ENCODE measurements at places on chromosomes 13 and 19.

- DNase-seq = no peak
Measured at GRCh38 chr13:30846311-30846710, 59.8 kb upstream of the MEDAG start.

- DNase-seq = no peak
Measured at GRCh38 chr19:15113245-15114152, 6.3 kb downstream of the SYDE1 start.

DNA sequence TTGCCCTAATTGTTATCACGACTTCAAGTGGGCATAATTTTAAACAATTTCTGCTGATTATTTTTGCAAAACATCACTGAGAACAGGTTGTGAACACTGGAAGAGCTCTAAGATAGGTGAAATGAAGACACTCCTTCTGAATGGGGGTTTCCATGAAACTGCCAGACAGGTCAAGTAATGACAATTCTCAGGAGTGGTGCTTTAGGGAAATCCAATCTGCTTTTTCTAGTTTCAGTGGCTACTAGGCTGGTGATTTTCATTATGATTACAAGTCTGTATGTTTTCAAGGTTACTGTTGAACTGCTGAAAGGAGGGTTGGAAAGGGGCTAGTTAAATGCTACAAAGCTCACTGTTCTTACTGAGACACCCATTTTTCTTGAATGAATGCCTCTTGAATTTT, 1724.2 kb downstream of the PCDH9 start:
- DNase-seq = no peak

DNA sequence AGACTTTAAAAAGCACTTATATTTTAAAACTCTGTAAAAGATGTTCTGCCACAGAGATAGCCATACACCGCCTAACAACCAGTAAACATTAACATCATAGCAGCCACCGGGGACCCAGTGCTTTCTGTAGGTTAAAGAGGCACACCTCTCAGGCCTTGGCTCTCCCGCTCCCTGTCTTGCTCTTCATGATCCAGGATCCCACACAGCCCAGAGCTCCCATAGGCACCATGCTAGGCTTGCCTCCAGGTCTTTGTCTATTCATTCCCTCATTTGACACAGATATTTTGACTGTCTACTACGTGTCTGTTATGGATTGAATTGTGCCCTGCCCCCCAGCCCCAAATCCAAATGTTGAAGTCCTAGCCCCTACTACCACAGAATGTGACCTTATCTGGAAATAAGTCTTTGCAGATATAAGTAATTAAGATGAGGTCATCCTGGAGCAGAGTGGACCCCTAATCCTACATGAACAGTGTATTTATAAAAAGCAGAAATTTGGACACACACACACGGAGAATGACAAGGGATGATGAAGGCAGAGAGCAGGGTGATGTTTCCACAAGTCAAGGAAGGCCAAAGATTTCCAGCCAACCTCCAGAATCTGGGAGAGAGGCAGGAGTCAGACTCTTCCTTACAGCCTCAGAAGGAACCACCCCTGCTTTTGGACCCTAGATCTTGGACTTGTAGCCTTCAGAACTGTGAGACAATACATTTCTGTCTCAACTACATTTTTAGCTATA, 272.6 kb downstream of the DNAJC15 start:
- DNase-seq = no peak

GRCh38 chr13:34345258-34345965, 527.5 kb downstream of the RFC3 start:
- DNase-seq = no peak

DNA sequence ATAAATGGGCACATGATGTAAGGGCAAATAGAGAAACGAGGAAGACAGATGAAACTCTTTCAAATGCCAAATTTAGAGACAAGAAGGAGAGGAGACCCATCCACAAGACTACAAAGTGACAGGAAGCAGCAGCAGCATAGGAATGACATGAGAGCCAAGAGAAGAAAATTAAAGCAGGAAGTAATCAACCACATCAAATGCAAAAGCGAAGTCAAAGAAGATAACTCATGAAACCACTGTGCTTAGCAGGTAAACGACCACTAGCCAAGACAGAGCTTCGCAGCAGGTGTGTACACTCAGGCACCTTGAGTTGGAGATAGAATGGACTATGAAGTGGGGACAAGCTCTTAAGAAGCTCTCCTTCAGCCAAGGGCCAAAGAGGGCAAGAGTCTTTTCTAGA, 64.1 kb downstream of the KLF12 start:
- DNase-seq = peak; percentile 27

GRCh38 chr13:109919715-109920375, 133.5 kb upstream of the IRS2 start:
- DNase-seq = no peak

GRCh38 chr19:31135841-31136240, 213.4 kb downstream of the TSHZ3 start:
- no peak for DNase-seq

GRCh38 chr19:46076951-46077814, 36.4 kb upstream of the IGFL4 start:
- DNase-seq = no peak

GRCh38 chr13:96898646-96899254, 95.5 kb downstream of the OXGR1 start:
- DNase-seq = no peak

GRCh38 chr13:111913761-111914140, 153.2 kb upstream of the SOX1 start:
- DNase-seq = no peak

GRCh38 chr13:75754936-75755335, 118.8 kb downstream of the LMO7 start:
- DNase-seq = no peak

- DNase-seq = no peak
Measured at GRCh38 chr19:9839415-9839814, 4.3 kb downstream of the PIN1 start.

DNA sequence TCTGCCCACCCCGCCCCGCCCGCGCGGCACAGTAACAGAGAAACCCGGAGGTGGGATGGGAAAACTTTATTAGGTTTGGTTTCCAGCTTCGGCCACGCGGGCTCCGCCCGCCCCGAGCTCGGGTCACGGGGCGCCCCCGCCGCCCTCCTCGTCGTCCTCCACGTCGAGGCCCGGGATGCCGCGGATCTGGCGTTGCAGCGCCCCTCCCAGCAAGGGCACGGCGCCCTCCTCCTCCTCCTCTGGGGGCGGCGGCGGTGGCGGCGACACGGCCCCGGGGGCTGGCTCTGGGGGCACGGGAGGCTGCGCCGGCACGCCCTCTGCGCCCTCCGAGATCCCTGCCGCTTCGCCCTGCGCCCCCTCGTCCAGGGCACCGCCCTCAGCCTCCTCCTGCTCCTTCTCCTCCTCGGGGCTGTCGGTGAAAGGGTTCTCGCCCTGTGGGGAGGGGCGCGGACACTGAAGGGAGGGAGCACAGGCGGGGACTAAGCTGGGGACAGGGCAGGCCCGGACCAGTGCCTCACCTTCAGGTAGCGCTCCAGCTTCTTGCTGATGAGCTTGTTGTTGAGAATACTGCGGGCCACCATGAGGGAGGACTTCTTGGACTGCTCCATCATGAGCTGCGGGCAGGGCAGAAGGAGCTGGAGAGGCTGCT, 536 bp upstream of the AKAP8 start:
- no peak for DNase-seq

GRCh38 chr13:36217456-36217855, 3.1 kb upstream of the SOHLH2 start:
- DNase-seq = no peak

- no peak for DNase-seq
Measured at GRCh38 chr19:50488389-50489194, 11.9 kb upstream of the GARIN5A start.

DNA sequence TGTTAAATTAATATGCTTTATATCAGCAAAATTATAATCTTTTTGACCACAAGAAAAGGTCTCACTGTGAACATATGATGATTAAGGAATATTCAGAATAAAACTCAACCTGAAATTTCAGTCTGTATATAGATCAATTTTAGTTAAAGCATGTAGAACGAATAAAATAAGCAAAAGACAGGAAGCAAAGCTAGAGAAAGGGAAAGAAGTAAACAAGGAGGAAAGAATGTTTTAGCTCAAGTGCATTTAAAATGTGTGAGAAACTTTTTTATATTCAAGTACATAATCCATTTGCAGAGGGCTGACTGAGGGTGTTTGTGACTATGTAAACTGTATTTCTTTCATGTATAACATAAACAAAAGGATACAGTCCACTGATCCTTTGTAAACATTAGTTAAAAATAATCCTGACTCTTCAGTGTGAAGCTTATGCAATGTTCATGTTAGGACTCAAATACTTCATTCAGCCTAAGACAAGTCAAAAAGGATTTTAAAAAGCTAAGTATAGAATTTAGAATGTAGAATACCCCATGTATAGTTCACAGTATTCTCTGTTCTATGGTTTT, 472.1 kb downstream of the DIAPH3 start:
- DNase-seq = no peak

- DNase-seq = no peak
Measured at GRCh38 chr19:44072543-44073401, 813 bp downstream of the ZNF284 start.

DNA sequence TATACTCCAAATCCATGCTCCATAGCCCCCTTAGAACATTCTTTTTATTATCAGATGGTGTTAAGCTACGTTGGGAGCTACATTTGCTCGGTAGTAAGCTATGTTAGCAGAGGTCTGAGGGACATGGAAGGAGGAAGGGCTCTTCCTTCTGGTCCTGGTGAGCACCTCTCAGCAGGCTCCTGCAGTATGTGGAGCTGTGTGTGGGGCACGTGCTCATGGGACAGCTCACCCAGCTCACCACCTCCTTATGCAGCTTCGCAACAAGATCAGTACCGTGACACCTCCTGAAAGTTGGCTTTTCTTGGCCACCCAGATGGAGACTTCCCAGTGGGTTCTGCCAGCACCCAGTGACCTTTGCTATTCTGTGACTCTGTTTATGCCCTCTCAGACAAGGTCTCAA, 400.5 kb upstream of the SLC10A2 start:
- DNase-seq = no peak

DNA sequence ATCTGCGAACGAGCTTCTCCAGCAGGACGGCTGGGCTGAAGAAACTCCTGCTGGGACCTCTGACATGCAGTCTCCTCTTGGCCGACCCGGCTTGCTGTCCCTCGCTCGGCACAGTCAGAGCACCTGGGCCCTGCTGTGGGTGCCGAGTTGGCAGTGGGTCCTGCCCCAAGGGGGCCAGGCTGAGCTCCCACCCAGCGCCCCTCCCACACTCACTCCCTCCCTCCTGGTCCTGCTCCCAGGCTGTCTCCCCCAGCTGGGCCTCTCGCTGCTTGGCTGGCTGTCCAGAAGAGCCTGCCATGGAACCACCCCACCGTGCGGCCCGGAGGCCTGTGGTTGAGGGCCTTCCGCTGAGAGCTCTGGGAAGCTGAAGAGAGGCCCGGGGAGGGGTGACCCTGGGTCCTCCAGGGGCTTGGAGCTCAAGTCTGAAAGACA, 6.0 kb downstream of the AKT2 start:
- no peak for DNase-seq

DNA sequence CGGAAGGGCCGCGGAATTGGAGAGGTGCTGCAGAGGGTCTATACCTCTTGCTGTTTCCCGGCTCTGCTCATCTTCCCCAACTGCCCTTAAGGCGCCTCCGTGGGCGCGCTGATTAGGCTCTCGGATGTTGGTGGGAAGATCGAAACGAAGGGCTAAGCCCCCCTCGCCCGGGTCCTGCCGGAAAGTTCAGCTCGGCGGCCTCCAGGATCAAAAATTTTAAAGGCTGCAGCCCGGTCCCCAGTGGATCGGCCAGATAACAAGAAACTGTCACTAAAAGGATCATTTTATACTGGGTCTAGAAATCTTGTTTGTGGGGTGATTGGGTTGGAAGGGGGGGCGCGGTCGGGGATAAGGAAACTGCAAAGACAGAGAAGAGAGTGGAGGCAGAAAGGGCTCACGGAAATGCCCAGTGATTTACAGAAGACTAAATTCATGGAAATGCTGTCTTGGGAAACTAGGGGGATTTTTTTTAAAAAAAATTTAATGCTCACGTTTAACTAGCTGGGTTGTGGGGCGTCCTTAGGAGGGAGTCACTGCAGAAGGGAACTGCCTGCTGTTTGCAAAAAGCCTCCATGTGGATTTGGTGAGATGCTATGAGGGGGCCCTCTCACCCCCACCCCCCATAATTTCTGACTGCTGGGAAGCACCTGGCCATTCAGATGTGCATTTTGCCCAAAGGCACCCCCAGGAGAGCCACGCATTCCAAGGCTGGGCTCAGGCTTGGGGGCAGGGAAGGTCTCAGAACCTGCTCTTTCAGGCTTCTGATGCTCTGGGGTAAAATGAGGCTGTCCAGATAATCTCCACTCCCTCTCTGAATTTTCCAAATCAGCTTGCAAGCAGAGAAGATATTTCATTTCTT, 7.7 kb downstream of the CDX2 start:
- DNase-seq = no peak

- no peak for DNase-seq
Measured at GRCh38 chr13:51834581-51835171, 10.3 kb downstream of the TMEM272 start.

GRCh38 chr13:29958476-29958875, 108.1 kb upstream of the UBL3 start:
- no peak for DNase-seq

- no peak for DNase-seq
Measured at GRCh38 chr13:80475718-80476117, 134.8 kb upstream of the SPRY2 start.

DNA sequence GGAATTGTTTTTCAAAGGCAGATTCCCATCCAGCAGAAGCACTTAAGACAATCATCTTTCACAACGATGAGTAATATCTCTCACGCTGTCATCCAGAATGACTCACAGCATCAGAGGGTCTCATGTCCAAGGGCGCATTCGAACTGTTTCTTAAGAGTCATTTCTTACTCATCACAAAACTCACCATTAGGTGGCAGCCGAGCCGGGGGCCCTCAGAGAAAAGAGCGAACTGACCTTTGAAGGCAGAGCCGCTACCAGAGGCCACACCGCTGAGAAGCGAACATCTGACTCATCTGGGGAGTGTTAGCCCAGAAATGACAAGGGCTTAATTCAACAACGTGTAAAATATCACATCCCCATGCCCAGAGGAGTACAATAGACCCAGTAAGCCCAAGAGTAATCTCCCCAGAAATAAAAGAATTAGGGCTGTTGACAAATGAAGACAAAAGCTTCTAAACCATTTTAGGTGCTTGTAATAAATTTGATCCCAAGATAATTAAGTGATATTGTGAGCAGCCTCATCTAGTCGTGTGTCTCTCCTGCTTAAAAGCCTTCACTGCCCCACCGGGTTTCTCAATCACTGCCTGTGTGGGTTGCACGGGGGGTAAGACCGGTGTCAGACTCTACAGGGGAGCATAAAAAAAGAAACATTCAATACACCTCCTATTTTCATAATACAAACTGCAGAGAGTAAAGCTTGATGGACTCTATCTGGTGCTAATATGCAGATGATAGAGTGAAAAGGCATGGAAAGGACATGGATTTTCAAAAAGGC, 96.2 kb downstream of the CYSLTR2 start:
- peak; percentile 43 for DNase-seq

GRCh38 chr13:111398196-111398595, 77.8 kb downstream of the TEX29 start:
- DNase-seq = no peak

DNA sequence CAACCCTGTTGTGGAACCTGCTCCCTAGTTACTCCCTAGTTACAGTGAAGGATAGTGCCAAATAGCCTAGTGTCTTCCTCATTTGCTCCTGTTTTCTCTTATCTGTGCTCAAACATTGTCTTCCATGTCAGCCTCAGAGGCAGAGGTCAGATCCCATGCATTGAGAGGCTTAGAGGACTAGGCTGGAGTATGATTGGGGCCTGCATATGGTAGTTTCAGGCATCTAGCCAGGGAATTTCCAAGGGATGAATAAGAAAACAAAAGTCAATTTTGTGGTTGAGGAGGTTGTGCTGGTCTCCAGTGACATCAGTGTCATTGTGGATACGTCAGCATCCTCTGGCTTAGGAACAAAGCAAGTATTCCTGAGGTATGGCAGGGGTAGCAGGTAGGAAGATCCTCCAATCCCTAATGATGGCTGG, 9.4 kb downstream of the ZNF546 start:
- no peak for DNase-seq

GRCh38 chr13:21309542-21310172, 133.2 kb downstream of the MRPL57 start:
- no peak for DNase-seq
